ENCODE measurements at places on chromosomes 2 and 18.

- no peak for DNase-seq
Measured at GRCh38 chr2:14255135-14255820, 377.2 kb upstream of the LRATD1 start.

DNA sequence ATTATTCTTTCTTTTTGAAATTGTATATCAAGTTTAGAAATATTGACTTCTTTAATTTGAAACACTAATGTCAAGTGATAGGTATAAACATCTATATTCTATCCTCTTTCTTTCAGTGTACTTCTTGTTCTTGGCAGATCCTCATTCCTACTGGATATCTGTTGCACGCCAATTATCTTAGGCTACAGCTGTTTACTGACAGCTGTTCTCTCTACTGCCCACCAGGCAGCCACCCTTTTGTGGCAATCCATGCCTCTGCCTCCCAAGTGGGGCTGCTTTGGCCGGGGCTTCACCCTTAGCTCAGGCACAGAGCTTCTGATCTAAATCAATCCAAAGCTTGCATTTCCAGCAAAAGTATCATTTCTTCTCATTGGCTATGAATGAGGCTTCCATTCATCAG lies 50.6 kb upstream of the ITSN2 start:
- no peak for DNase-seq

DNA sequence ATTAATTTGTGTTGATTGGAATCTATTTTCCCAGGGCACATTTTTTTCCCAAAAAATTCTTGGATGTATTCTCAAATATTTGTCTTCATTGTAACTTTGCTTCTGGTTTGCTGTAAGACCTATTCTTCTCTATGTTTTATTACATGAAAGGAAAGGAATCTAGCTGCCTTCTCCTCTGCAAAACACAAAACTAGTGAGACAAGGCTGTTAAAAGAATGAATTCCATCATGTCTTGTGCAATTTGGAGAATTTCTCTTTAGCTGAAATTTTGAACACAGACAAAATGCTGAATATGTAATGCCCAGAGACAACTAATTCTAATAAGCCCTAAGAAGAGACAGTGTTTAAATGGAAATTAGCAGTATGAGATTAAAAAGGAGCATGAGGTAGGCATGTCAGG lies 275.9 kb downstream of the CDH20 start:
- DNase-seq: no peak

GRCh38 chr2:234450431-234451124 lies 46.3 kb downstream of the ARL4C start:
- DNase-seq: no peak

DNA sequence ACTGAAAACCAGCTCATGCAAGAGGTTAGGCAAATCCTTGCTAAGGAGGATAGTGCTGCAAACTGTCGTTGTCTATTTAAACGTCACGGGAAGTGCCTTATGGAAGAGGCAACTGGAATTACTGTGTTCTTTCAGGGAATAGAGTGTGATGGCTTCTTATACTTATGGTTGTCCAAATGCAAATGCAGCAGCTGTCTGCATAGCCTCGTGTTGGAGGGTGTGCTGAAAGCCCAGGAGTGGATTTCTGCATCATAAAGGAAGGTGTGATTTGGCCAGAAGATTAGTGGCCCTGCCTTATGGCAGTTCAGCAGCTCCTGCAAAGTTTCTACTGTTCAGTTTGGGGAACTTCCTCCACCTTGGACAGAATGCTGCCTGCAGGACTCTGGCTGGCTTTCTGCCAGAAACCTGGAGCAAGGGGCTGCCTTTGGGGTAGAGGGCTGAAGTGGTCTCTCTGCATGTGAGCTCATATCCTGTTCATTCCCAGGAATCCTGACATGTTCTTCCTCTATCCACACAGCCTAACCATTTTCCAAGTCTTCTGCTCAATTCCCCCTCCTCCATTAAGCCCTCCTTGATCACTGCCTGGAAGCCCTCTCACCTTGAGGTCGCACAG lies 321.2 kb upstream of the CXCR4 start:
- DNase-seq: peak; percentile 9

GRCh38 chr18:48140731-48141130 lies 210.3 kb upstream of the SMAD2 start:
- DNase-seq: no peak

GRCh38 chr18:14939141-14939540 lies 191.2 kb downstream of the ANKRD30B start:
- no peak for DNase-seq

DNA sequence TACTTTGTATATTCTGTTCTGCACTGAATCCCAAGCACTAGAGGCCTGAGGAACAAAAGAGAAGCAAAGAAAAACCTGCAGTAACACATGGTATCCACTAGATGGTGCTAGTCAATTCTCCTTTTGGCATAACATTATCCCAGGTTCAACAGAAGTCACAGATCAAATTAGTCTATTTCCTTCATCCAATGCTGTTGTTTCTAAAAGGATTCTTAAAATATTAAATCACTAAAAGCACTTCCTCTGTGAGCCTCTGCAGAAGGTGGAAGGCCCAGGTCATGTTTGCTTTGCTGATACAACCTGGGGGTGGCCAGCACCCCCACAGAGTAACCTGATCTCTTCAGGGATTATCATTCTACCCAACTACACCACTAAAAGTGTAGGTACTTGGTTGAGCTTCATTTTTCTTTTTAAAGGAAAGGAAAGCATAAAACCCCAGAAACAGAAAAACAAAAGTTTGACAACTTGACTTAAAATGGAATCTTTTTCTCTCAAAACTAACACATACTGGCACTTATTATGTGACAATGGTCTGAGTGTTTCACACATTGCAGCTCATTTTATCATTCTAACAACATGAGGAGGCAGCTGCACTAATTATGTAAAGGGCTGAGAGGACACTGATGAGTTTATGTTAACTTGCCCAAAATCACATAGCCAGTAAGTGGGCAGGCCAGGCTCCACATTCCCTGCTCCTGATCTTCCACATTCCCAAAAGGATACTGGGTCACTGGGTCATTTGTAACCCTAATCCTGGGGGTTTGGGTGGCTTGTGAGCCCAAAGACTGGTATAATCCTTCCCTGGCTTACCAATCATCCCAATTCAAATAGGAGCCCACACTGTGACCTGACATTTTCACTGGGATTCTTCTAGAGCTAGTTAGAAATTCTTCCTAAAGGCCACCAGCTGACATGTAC lies 66.8 kb upstream of the DNER start:
- DNase-seq: peak; percentile 20

DNA sequence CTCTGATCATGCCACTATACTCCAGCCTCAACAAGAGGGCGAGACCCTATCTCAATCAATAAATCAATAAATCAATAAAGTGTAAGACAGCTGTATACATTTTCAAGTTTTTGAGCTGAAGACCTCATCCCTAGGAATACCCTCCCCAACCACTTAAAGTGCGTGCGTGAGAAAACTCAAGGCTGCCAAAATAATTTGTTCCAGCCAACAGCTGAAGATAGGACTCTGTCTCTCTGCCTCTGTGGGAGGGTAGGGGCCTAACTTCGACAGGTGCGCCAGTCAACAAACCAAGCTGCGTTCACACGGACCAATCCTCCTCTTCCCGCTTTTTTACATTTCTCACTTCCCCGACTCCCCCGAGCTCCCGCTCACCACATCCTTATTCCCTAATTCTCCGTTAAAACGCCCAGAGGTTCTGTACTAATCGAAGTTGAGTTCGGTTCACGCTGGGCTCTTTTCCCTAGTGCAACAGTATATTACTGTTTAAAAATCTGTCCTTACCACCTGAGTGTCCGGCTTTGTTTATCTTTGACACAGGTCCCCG lies 618 bp downstream of the POLR2D start:
- no peak for DNase-seq

DNA sequence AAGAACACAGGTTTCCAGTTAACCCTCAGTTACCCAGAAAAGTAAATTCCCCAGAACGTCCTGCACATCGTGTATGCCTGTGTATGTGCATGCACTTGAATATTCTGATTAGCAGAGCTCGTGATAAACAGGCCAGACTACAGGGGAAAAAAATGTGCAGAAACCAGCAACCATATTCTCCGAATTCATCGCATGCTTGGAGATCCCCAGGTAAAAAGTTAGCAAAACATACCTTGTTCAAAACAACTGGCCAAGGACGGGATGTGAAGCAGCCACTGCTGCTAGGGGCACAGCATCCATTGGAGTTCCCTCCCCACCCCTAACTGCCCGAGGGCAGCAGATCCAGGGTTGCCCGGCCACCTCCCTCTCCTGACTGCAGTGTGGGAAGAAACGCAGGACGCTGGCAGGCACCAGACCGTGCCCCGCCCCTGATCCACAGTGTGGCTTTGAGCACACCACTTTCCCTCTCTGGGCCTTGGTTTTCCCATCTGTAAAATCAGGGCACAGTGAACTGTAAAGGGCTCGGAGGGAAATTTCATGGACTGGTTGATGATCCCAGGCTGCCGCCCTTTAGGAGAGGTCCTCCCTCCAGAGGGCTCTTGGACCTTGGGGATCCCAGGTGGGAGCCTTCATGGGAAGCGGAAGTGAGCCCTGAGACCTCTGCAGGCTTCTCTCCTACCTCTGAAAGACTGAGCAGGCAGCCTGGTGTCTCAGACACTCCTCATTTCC lies 11.9 kb upstream of the ARID5A start:
- no peak for DNase-seq

DNA sequence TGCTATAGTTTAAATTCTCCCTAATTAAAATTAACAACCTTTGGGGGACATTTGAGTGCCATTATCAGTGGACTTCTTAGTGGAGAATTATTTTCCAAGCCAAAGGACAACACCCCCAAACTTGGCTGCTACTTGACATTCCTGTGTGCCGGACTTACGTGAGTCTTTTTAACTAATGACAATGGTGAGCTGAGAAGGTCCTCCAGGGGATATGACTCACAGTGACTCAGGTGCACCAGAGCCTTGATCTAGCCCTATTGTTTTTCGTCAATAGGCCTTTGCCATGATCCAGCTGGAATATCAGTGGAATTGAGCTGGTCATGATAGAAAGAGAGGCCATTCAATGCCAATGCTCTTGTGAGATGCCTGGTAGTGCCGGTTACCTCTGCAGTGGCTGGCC lies 118.1 kb upstream of the CXCR4 start:
- no peak for DNase-seq

- DNase-seq: no peak
Measured at GRCh38 chr2:220057916-220058315, 430.5 kb downstream of the SLC4A3 start.

GRCh38 chr18:3321133-3321812 lies 59.3 kb downstream of the MYL12B start:
- no peak for DNase-seq

All from right kidney (tissue), 9 donors.